ENCODE measurements at places on chromosomes 2 and 18. TPM values are rescaled to one million over a fixed set of nuclear protein-coding genes. Genes with fewer than 3 reads are reported as not detected.

CTDP1 gene
- 35.1 TPM for total RNA-seq

GPR45 gene
- total RNA-seq = not detected

TIGD1 gene
- 8.2 TPM for total RNA-seq

IL1RL1 gene
- 16.2 TPM for total RNA-seq

RAB10 gene
- total RNA-seq = 126 TPM

CDH20 gene
- total RNA-seq = not detected

COL4A4 gene
- not detected for total RNA-seq

Data from T-helper 1 cell treated with Interleukin-12 subunit alpha and Interleukin-12 subunit beta and Interleukin-4 antibody, amounts not matched to agents 30 ng/mL and 1 ng/mL, for 36 hours (primary cell).